NCI-H510A treated with DMSO at 0.1 percent for 48 hours (cell line): ENCODE measurements at places on chromosomes 3 and 15.

GRCh38 chr3:143163562-143164100 is 44.1 kb downstream of the CHST2 start:
- DNase-seq: no peak

DNA sequence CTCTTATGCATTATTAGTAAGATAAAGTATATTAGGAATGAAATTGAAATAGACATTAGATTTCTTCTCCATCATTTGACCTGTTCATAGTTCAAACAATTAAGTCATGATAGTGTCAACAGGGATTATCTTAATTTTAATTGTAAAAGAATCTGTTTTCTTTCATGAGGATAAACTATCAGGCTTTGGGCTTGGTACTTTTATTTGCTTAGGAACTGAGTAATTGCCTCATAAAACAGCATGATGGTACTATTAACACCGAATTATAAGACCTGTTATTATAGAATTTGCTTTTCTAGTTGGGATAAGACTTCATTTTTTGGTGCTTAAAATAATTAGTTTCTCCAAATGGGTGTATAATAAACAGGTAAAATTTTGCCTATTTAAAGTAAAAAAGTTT is 71.8 kb downstream of the FNDC3B start:
- no peak for DNase-seq

GRCh38 chr3:7504886-7505775 is 644.2 kb downstream of the GRM7 start:
- DNase-seq: no peak

GRCh38 chr3:89375451-89375850 is 268.0 kb downstream of the EPHA3 start:
- no peak for DNase-seq

GRCh38 chr15:58748852-58749531 is 515 bp downstream of the ADAM10 start:
- DNase-seq: no peak

DNA sequence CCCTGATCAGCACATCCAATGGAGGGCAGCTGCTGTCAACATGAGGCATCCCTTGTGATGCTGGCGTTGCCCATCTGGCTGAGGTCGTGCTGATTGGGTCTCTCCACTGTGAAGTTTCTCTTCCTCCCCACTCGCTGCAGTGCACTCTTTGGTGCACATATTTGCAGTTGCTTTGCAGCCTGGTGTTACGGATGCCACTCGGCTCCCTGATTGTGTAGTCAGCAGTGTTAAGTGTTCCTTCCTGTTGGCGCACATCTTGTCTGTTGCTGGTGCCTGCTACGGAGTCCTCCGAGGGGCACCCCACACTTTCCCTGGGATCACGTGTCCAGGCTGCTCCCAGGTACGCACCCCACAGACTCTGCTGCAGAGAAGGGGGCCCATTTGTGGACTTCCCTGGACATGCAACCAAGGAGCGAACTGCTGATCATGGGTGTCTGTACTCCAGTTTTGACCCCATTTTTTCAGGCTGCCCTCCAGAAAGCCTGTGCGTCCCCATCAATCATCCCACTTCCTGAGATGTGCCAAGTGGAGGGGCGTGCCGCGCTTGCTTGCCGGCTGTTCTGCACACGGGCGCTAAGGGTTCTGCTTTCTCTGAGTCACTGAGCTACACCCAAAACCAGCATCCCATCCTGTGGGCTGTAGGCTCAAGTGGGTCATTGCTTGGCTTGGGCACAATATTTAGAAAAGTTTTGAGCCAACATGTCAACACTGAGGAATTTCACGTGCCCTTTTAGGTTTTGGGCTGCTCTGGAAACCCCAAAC is 98.6 kb downstream of the FBLN2 start:
- DNase-seq: peak; percentile 28

DNA sequence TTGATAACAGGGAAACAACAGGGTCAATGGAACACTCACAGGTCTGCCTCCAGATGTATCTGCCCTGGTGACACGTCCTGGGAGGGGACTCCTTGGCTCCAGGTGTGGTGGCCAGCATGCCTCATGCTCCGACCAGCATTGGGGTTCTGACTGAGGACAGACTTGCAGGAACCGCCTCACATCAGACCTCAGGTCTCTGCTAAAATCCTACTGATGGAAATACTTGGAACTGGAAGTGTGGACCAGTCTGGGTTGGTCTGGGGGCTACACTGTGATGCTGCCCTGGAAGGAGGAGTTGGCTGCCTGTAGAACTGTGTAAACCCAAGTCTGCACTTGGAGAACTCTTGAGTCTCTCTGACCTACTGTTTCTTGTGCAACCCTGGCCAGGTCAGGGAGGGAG is 17.1 kb upstream of the KY start:
- no peak for DNase-seq

- no peak for DNase-seq
Measured at GRCh38 chr3:189446959-189447560, 184.1 kb upstream of the TP63 start.

DNA sequence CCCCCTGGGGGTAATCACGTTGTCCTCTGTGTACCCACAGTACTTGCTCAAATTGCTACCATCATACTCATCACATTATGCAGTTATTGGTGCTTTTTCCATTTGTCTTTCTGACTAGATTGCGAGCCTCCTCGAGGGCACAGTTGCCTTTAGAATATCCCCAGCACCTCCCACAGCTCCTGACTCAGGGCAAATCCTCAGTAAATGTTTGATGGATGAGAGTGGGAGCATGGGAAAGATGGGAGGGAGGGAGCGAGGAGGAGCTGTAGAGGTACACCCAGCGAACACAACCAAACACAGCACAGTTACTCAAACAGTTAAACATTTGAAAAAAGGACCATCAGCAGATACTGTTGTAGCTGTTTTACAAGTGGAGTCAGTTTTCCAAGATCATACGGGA is 27.9 kb downstream of the SIDT1 start:
- DNase-seq: no peak

GRCh38 chr15:43881944-43882343 is 55.1 kb downstream of the WDR76 start:
- DNase-seq: no peak

DNA sequence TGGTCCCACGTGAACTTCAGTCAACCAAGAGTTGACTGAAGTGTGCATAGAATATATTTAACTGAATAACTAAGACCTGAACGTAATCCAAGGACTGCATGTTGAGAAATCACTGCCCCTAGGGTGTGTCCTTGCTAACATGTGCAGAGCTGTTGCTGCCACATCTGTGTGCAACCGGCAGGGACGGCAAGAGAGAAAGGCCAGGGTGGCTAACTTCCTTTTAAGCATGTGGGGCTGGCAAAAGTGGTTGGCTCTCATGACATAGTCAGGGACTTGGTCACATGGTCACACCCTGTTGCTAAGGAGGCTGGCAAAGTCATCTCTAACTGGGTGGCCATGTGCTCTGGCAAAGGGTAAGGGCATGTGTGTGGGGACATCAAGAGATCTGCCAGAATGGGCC is 52.4 kb downstream of the GASK1A start:
- DNase-seq: no peak

- no peak for DNase-seq
Measured at GRCh38 chr3:12473511-12473910, 10.8 kb upstream of the TSEN2 start.

GRCh38 chr3:31170932-31171670 is 276.6 kb upstream of the GADL1 start:
- no peak for DNase-seq

DNA sequence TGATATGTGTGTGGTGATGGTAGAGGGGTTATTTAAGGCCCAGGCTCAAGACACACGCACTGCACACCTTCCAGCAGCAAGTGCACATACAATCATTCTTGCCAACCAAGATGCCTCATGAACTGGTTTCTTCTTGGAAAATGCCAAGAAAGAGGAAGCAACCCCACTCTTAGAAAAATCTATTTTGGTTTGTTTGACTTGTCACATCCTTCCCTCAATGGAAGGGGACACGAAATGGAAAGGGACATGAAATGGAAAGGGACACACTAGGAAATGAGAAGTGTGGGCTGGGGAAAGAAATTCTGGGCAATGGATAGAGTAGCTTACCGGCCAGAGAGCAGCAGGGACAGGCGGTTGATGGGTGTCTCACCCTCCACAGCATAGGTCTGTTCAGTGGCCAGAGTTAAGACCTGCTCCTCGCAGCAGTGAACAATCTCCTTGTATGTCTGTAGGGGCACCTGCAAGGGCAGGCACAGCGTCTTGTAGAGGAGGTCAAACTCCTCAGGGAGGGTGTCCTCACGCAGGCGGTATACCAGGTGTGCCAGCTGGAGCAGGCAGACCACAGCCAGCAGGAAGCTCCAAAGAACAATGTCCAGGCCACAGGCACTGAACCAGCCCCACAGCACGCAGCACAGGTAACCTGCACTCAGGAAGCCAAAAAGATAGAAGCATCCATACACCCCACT is 640 bp downstream of the POPDC2 start:
- DNase-seq: no peak

DNA sequence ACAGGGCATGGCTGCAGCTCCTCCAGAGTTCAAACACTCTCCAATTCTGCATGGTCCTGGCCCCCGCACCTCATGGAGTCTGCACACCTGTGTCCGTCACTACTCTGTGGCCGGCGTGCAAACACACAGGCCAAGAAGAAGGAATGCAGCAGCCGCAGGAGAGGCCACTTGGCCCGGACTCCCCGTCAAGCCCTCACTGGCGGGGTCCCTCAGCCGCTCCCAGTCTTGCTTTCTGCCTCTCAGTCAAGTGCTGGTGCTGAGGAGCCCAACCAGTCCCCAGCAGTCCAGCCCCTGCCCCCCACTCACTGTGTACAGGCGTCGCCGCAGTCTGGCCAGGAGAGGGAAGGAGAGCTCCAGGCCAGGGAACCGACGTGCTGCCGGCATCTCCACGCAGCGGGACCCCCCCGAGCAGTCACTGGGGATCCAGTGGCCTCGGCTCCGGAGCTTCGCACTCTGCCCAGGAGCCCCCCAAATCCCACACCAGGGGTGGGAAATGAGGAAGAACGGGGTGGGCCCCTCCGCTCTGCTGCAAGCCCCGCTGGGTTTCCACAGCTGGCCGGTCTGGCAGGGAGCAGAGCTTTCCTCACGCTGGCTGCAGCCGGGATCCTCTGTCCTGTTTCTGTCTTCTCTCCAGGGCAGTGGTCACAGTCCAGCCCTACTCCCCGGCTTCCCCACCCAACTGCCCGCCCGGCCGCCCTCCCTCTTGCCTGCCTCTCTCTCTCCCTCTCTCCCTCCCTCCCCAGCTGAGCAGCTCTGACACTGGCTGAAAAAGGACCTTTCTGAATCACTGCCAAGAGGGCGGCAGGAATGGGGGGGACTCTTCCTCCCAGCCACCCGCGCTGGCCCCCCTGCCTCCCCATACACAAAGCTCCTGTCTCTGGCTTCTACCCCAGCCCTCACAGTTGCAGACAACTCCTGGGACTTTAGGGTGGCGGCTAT is 16.0 kb downstream of the TNK2 start:
- DNase-seq: no peak

GRCh38 chr3:146387566-146387965 is 81.8 kb downstream of the PLSCR2 start:
- no peak for DNase-seq

DNA sequence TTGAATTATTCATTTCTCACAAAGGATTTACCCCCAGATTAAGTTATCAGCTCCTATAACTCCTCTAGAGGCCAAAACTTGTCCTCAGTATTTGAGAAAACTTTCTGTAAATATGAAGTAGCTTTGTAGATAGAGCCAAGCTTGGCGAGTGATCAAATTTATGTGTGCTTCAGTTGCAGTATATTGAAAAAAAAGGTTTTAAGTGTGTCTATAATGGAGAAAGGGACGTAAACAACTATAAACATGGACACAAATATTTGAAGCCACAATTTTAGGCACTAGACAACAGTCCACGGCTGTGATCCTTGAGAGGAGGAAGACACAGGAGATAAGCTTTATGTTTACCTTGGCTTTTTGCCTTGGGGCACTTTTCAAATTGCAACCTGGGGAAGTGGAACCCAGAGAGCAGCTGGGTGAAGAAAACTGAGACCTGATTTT is 118.7 kb downstream of the THRB start:
- DNase-seq: no peak

GRCh38 chr15:95290176-95290974 is 1040.1 kb upstream of the NR2F2 start:
- no peak for DNase-seq

- DNase-seq: no peak
Measured at GRCh38 chr3:35745802-35746484, 106.6 kb downstream of the ARPP21 start.

- DNase-seq: no peak
Measured at GRCh38 chr3:182735672-182736071, 57.6 kb upstream of the ATP11B start.

DNA sequence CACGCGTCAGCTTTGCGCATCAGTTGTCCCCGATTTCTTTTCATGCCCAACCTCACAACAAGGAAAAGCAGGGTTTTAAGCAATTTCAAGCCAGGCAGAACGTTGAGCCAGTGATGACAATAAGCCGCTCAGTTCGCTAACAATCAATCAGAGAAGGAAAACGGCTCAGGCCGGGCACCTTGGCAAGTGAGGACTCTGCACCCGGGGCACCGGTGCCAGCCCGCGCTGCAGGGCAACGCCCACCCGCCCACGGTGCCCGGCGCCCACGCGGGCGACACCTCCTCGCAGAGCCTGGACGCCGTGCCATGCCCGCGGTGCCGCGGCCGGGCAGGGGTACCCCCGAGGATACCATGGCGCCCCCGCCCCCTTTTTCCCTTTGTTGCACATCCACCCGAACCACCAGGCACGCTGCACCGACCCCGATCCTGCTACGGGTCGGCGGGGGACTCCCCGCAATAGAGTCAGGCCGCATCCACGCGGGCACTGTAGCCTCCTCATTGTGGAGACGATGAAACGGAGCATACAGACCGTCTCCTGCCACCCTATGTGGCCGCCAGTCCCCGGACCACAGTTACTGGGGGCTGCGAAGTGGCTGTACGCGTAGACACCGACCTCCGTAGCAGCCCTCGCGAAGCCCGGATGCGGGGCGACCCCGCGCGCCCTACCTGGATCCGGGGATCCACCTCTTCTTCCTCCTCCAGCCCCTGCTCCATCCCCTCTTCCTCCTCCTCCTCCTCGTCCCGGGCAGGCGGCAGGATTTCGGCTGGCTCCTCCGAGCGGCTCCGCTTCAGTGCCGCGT is 581 bp downstream of the SH3BP5 start:
- DNase-seq: no peak

- DNase-seq: no peak
Measured at GRCh38 chr3:21055015-21055414, 696.0 kb downstream of the ZNF385D start.

DNA sequence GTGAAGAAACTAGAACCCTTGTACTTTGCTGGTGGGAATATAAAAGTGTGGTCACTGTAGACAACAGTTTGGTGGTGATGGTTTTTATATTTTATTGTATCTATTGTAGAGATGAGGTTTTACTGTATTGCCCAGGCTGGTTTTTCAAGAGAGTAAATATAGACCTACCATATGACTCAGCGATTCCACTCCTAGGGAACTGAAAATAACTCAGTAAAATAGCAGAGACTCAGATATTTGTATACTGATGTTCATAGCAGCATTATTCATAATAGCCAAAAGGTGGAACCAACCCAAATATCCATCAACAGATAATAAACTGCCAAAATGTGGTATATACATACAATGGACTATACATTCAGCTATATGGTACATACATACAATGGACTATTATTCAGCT is 68.8 kb upstream of the IL12A start:
- DNase-seq: no peak

DNA sequence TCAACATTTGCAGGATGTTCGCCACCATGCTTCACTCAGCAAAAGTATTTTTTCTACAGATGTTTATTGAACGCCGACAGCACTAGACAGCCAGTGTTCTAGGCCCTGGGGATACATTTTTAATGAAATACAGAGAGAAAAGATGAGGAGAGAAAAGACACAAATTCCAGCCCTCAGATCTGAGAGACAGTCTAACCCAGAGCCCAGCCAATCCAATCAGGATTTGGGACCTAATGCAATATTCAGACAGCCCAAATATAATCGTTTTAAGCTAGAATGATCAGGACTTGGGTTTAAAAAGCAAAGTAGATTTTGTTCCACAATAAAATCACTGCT is 174.8 kb downstream of the SLCO3A1 start:
- DNase-seq: no peak
